Effector memory CD4-positive, alpha-beta T cell (primary cell): ENCODE measurements at places on chromosomes 2 and 18.

GRCh38 chr2:190947141-190947540 is 66.5 kb downstream of the GLS start:
- no peak for DNase-seq

DNA sequence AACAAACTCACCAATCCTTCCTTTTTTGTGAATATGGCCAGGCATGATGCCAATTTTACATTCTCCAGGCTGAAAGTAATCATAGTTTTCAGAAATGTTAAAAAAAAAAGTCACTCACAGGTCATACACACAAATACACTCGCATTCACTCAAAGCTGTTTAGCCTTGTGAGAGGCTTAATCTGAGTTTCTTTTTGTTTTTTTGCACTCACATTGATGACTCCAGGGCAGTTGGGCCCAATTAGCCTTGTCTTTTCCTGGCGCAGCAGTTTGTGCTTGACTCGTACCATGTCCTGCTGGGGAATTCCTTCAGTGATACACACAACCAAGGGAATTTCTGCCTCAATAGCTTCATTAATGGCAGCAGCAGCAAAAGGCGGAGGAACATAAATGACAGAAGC is 18.0 kb downstream of the SUCLG1 start:
- DNase-seq = no peak

DNA sequence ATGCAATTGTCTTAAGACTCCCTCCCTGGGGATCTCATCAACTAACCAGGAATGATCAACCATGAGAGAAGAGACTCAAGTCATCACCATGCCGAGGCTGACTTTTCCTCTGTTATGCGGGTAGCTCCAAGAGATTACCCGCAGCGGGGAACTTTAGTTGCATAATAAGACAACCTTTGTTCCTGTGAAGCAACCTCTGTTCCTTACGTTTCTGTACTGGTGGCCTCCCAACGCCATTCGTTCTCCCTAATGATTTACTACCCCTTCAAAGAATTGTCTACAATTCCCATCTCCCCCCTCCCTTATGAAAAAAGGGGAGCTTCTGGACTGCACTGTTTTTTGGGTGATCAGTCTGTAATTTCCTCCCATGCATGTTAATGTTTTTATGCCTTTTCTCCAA is 66.1 kb upstream of the LRPPRC start:
- no peak for DNase-seq

GRCh38 chr2:109402180-109402579 is 211.6 kb downstream of the SEPTIN10 start:
- DNase-seq = no peak

DNA sequence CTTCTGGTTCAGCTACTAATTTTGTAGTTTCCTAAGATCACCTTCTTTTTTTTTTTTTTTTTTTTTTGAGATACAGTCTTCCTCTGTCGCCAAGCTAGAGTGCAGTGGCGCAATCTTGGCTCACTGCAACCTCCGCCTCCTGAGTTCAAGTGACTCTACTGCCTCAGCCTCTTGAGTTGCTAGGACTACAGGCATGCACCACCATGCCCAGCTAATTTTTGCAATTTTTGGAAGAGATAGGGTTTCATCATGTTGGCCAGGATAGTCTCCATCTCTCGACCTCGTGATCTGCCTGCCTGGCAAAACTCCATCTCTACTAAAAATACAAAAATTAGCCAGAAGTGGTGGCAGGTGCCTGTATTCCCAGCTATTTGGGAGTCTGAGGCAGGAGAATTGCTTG is 301.5 kb upstream of the TFPI start:
- DNase-seq = no peak

GRCh38 chr2:201072201-201072530 is 365 bp downstream of the NDUFB3 start:
- DNase-seq = no peak

- no peak for DNase-seq
These were observed 47.6 kb upstream of the PTH2R start for GRCh38 chr2:208358758-208359631.

- DNase-seq = no peak
These were observed 88.5 kb downstream of the PRKCE start for GRCh38 chr2:45739796-45740485.

- DNase-seq = no peak
These were observed 96.4 kb downstream of the MAP3K20 start for GRCh38 chr2:173171924-173172643.

DNA sequence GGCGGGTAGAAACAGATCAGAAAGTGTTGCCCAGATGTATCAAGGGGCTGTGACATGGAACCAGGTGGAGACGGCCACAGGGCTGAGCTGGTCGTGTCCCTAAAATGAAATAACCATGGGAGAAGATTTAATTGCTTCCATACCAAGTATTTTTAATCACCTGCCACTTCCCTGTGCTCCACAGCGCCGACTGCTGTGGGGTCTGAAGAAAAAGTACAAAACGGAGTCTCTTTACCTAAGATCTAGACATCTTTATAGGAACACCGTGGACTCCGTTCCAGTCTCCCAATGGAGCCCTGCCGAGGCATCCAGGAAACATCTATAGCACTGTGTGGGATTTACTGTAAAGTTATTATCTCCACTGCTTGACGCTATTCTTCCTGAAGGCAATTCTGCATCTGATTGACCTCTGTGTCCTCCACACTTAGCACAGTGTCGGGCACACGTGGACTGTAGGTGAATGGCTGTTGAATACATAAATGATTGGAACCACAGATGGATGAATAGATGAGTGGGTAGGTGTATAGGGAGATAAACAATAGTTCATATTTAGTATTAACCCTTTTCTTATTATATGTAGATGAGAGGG is 21.6 kb upstream of the GYPC start:
- DNase-seq = no peak

DNA sequence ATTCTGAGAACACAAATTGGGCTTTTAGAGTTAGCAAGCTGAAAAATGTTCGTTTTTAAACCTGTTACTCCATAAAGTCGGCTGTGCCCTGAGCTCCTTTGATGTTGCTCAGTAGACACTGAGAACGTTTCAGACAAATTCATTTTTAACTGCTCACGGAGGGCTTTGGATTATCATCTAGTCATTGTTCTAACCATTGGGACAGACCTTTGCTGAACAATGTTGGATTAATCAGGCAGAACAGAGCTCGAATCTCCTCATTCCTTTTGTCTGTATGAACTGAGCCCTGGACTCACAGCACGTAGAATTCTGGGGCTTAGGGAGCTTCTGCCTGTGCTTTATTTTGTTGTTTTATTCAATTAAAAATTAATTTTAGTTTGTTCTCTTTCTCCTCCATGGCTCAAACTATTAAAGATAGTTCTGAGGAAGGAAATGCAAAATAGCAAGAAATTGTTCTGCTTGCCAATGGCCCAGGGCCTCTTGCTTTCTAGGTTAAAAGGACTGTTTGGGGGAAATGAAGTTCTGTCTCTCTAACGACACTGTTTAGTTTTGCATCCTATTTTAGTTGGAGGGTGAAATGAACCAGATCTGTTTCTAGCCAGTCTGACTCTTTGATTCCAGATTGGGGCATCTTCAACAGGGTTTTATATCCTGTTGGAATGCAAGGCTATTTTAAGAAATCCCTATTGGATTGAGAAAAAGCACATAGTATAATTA is 114.7 kb upstream of the CXCR4 start:
- DNase-seq = no peak

DNA sequence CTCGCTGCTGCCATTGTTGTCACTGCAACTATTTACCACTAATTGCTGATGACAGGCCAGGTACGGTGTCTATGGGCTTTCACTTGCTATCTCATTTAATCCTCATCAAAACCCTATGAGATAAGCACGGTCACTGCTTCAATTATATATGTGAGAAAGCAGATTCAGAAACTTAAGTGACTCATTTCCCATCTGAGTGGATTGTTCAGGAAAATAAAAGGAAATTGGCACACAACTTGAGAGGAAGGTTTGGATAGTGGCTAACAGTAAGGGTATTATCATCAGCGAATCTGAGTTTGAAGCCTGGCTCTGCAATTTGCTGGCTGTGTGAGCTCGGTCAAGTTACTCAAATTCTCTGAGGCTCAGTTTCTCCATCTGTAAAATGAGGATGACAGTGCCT is 196.0 kb downstream of the KCNS3 start:
- no peak for DNase-seq

- no peak for DNase-seq
These were observed 5.0 kb upstream of the GBX2 start for GRCh38 chr2:236173036-236173728.

DNA sequence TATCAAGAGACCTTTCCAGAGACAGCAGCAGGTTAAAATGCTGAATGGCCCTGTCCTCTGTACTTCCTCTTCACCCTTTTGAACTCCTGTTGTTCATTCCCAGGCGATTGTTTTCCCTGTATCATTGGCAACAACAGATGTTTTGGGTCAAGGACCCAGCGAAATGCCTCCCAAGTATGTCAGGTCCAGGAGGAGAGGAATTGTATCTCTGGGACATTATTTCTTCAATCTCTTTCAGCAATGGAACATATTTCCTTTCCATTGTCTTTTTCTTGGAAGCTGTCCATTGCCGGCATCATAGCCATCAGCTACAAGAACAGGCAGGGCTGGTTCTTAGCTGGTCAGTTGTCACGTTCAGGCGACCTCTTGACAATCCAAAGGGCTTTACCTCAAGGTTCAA is 76.2 kb downstream of the NRP2 start:
- DNase-seq = no peak

DNA sequence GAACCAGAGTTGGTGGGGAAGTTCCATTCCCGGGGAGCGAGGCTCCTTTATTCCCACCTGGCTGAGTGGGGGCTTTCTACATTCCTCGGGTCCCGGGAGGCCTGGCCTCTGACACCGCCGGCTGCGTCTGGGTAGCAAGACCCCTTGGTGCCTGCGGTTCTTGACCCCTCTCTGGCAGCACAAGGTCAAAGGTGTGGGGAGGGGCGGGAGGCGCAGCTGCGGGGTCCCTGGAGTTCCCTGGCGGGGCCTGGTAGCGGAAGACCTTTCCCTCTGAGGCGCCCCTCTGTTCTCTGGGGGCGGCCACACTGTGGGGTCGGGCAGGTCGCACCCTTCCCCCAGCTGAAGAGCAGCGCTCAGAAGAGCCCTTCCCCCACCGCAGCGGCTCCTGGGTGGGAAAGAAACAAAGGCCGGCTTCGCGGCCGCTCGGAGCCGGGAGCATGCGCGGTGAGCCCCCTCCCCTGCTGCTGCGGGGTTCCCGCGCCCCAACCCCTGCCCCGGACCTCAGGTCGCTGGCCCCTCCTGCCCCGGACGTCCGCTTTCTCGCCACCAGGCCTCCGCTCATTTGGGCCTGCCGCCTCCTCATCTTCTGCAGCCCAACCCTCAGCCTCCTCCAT is 146.3 kb downstream of the ANKRD44 start:
- no peak for DNase-seq

GRCh38 chr18:56988022-56988421 is 158.9 kb upstream of the BOD1L2 start:
- DNase-seq = no peak

DNA sequence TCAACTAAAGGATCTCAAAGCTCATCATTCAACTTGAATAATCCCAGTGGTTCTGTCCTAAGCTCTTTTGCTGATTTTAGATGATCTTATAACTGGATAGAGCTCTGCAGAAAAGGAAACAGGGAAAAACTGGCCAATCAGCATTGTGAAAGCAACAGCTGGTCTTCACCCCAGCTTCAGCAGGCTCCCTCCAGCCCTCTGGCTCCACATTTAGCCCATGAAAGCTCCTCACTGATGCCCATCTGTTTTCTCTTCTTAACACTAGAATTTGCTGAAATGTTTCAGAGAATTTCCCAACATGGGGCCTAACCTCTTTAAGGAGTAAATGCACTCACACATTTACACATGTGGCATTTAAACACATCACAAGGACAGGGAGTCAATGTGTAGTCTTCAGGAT is 223.3 kb downstream of the CNTNAP5 start:
- DNase-seq = no peak

DNA sequence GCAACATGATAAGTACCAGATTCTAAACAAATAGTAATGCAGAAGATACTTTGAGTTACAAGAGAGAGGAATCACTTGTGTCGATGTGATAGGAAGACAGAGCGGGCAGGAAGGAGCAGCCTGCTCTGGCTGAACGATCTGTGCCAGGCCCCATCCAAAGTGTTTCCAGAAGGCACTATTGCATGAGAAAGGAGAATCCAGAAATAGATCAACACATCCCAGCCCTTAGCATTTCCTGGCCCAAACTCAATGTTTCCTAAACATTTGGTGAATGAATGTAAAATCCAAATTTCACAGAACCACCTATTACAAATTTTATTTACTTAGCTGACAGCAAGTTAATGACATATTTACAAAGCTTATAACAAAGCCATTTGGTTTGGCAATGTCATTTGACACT is 257.2 kb downstream of the TXNL1 start:
- no peak for DNase-seq

GRCh38 chr18:75156139-75156750 is 52.7 kb downstream of the PTGR3 start:
- DNase-seq = no peak

DNA sequence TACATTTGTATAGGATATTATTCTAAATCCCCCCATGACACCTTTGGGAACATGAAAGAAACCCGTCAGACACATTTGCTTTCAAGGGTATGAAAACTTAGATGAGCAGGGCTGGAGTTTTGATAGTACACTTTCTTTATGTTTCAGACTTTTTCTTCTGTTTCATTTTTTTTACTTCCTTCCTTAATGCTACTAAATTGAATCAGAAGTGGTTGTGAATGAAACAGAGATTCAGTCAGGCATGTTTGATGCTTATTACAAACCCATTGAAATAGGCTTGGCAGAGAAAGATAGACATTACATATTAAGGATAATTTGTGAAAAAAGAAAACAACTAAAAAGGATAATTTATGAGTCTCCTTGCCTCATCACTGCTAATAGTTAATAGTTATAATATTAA is 26.8 kb downstream of the SLC30A6 start:
- no peak for DNase-seq

DNA sequence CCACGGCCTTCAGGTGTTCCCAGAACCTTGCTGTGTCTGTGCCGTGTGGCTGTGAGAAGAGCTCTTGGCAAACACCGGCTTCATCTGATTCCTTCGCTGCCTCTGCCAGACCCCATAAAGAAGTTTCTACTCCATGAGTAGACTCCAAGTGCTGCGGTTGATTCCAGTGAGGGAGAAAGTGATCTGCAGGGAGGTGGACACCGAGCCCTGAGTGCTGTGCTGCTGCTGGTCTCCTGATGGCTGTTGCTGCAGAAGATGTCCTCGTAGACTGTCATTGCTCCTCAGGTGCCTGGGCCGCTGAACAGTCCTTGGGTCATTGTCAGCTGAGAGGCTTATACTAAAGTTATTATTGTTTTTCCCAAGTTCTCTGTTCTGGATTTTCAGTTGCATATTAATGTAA is 19.6 kb downstream of the ASB1 start:
- no peak for DNase-seq

DNA sequence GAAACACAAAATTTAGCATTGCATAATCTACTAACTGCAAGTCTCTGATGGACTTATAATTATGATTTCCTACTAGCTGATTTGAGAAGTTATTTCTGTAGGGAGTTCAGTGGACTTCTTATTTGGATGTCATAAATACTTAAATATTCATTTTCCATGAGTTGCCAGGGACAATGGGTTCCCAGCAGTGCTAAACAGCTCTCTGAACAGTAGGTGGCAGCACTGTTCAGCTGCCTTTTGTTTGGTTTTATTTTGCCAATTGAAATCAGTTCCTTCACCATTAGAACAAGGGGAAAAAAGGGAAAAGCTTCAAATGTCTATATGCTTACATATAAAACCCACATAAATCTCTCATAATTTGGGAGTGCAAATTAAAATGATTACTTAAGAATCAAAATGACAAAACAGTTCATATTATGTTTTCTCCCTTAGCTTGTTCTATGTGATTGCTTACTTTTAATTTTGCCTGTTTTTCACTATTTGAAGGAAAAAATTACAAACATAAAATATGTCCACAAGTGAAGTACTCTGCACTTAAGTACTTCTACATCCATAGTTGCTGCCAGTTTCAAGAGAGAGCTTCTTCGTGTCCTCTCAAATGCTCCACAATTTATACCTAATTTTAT is 898.9 kb downstream of the CPS1 start:
- no peak for DNase-seq
